Pericardium fibroblast (primary cell): ENCODE measurements at places on chromosomes 1 and 21. TPM values are rescaled to one million over a fixed set of nuclear protein-coding genes. Genes with fewer than 3 reads are reported as not detected.

The REN gene
- not detected in 2 replicates for total RNA-seq

The FAM163A gene
- not detected in 2 replicates for total RNA-seq

The TFF2 gene
- not detected in 2 replicates for total RNA-seq

The PSMD4 gene
- total RNA-seq: 119 and 132 TPM in 2 replicates

The FYB2 gene
- not detected in 2 replicates for total RNA-seq

The KCNQ4 gene
- total RNA-seq: 0.12 TPM in 1 of 2 replicates, not detected in the other
